Lower leg skin (tissue), 4 donors: ENCODE measurements at places on chromosomes 6 and 20. TPM values are rescaled to one million over a fixed set of nuclear protein-coding genes. Genes with fewer than 3 reads are reported as not detected.

- no peak for DNase-seq
Measured at GRCh38 chr6:138218449-138218848, at the start of gene PBOV1. TSS of gene PBOV1 (minus strand) at chr6:138218491. CDS start at chr6:138218395, 96 bp downstream.

- DNase-seq: no peak
Measured at GRCh38 chr20:17449031-17449430, 82.1 kb downstream of the BFSP1 start.

DNA sequence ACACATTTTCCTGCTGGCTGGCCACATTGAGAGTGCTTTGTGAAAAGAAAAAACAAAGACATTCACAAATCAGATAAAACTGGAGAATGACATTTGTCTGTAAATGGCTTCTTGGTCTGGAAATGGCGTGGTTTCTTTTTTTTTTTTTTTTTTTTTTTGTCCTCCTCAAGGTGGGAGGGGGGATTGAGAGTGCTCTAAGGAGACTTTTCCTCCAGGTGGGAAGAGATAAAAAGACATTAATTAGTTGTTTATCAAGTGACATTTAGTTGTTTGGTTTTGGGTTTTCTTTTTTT lies 40.4 kb downstream of the GNAS start:
- DNase-seq: no peak

DNA sequence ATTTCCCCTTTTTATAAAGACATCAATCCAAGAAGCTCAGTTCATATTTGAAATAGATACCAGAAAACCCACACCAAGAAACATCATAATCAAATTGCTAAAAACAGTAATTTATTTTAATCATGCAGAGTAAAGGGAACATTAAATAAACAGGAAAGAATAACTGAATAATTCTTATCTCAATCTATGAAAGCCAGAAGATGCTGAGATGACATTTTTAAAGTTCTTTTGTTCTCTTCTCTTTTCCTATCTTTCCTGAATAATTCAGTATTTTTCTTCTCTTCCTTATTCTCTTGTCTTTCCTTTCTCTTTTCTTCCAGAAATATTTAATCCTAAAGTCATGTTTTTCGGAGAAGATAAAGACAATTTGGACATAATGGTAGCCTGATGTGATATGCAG lies 259.0 kb upstream of the OPRM1 start:
- DNase-seq: no peak

GRCh38 chr6:17716221-17716620 lies 9.5 kb upstream of the NUP153 start:
- no peak for DNase-seq

BMP5 gene
- total RNA-seq: not detected

- DNase-seq: no peak
Measured at GRCh38 chr20:37229357-37229756, 32.3 kb downstream of the GHRH start.

GRCh38 chr6:95693108-95693507 lies 115.8 kb downstream of the MANEA start:
- DNase-seq: no peak

GRCh38 chr20:42986143-42986773 lies 203.4 kb downstream of the PTPRT start:
- no peak for DNase-seq

- DNase-seq: no peak
Measured at GRCh38 chr6:34004706-34005105, 141.2 kb downstream of the GRM4 start.

DNA sequence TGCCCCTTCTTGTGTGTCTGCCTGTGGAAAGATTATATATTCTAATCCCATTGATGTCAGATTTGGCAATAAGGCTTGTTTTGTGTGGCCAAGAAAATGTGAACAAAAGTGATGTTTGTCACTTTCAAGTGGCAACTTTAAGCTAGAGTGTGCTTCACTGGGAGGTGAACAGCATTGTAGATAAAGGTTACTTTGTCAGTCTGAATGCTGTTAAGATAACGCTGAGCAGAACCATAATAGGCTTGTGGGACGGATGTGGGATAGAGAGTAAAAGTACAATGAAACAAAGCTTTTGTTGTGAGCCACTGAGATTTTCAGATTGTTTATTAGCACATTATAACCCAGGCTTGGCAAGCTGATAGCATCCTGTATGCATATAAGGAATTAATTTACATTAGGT lies 303.8 kb upstream of the MAN1A1 start:
- no peak for DNase-seq

DNA sequence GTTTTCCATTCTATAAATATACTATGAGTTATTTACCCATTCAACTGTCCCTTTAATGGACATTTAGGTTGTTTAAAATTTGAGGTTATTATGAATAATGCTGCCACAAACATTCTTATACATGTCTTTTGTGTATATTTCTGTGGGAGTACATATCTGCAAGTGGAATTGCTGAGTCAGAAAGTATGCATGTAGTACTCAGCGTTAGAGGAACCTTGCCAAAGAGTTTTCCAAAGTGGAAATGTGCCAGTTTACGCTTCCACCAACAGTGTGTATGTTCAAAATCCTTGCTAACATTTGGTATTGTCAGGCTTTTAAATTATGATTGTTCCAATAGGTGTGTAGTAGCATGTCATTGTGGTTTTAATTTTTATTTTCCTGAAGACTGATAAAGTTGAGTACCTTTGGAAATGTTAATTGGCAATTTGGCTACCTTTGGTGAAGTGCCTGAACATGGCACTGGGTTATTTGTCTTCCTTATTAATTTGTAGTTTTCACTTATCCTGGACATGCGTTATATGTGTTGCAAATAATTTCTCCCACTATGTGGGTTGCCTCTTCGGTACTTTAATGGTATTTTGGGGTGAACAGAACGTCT lies 341.2 kb downstream of the CD83 start:
- no peak for DNase-seq

DNA sequence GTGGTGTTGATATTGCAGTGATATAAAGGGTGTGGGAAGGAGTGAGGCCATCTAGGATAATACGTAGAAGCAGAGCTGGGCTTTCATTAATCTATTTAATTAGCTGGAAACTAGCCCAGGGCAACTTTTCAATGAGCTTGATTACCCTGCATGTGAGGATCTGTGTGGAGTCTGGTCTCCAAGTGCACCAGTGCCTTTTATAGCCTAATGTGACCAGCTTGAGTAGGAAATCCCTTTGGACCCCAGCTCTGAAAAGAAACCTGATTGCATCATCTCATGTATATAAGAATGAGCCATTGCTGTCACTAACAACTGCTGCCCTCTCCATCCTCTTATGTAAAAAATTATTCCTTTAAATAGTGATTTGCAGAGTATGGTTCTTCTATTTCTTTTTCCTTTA lies 72.6 kb downstream of the CD109 start:
- DNase-seq: no peak

DNA sequence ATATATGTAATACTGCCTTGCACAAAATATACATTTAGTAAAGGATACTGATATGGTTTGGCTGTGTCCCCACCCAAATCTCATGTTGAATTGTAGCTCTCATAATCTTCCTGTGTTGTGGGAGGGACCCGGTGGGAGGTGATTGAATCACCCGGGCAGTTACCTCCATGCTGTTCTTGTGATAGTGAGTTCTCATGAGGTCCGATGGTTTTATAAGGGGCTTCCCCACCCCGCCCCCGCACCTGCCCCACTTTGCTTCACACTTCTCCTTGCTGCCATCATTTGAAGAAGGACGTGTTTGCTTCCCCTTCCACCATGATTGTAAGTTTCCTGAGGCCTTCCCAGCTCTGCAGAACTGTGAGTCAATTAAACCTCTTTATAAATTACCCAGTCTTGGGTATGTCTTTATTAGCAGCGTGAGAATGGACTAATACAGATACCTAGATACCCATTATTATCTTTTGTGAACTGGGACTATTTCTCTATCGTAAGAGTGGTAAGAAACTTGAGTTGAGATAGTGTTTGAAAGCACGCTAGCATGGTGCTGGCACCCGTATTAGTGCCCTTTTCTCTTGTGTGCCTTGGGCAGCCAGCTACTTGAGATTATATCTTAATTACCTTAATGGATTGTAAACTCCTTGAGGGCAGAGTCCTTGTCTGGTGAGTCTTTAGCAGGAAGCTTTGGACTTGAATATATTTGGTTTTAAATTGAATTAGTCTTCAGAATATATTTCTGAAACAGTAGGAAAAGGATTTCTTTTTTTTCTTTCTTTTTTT lies 25.6 kb downstream of the TOP1 start:
- no peak for DNase-seq

GRCh38 chr6:68087399-68088133 lies 547.5 kb upstream of the ADGRB3 start:
- DNase-seq: no peak

SNX14 gene
- total RNA-seq: 52.0 TPM

WFDC12 gene
- total RNA-seq: 5.0 TPM

DNA sequence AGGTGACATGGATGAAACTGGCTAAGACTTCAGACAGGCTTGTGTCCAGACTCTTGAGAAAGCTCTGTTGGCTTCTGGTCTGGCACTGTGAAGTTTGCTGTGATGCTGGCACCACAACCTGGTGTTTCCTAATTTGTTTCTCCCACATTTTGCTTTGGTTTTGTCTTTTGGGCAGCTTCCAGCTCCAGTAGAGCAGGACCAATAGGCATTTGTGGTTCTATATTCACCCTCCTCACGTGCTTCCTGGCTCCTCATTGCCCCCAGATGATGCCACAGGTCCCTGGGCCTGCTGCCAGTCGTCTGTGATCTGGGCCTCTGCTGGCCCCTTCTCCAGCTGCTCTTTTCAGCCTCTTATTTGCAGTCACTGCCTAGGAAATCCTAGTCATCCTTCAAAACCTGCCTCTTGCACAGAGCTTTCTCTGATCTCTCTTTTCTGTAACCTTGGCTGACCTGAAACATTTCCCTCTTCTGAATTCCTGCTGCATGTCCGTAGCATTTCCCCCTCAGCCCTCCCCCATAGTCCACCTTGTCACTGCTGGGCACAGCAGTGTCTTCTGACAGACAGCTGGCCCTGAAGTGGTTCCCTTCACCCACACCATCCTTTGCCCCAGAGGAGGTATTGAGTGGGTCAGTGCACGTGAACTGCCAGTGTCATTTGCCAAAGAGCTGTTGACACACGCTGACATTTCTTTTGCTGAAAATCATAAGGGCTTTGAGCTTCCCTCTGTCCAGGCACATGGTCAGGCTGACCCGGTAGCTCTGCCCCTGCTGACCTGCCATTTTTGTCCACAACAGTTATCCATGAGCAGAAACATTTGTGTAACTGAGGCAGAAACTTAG lies 63.0 kb downstream of the PTPN1 start:
- no peak for DNase-seq

GRCh38 chr20:16462711-16463110 lies 110.5 kb downstream of the KIF16B start:
- no peak for DNase-seq

GRCh38 chr20:57560554-57561355 lies at the start of gene PCK1:
TSS of gene PCK1 (plus strand) at chr20:57561110. CDS start at chr20:57561412, 302 bp downstream.
- no peak for DNase-seq

DNA sequence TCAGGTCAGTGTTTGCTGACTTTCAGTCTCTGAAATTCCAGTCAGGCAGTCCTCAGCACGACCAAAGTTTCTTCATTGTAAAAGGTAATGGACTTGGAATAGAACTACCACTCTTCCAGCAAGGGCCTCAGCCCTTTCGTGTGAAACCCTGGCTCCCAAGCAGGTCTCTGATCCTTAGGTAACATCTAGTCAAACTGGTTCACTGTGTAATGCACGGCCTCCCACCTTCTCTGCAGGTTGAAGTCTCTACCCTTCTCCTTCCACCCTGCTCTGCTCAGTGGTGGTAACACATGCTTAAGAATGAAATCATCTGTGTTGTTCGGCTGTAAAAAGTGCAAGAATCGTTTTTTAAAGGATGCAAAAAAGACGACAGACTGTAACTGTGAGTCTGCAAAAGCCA lies 287.2 kb upstream of the POU3F2 start:
- DNase-seq: no peak

DNA sequence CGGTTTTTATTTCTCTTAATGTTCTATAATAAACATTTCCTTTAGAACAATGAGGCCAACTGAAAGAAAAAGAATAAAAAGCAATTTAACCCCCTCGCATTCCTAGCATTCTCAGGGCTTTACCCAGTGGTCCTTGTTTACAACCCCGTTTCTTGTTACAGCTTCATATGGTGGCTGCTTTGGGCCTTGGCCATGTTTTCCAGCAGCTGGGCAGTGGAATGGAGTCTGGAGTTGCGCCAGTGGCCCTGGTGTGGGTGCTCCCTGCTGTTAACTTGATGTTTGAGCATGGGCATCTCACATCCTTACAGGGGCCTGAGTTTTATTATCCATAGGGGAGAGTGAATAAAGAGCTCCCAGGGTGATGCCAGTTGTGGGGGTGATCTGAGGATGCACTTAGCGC lies 18.8 kb downstream of the EFCAB8 start:
- DNase-seq: no peak

PMEPA1 gene
- total RNA-seq: 4.3 TPM

- no peak for DNase-seq
Measured at GRCh38 chr6:79246891-79247290, 12.4 kb upstream of the HMGN3 start.

DNA sequence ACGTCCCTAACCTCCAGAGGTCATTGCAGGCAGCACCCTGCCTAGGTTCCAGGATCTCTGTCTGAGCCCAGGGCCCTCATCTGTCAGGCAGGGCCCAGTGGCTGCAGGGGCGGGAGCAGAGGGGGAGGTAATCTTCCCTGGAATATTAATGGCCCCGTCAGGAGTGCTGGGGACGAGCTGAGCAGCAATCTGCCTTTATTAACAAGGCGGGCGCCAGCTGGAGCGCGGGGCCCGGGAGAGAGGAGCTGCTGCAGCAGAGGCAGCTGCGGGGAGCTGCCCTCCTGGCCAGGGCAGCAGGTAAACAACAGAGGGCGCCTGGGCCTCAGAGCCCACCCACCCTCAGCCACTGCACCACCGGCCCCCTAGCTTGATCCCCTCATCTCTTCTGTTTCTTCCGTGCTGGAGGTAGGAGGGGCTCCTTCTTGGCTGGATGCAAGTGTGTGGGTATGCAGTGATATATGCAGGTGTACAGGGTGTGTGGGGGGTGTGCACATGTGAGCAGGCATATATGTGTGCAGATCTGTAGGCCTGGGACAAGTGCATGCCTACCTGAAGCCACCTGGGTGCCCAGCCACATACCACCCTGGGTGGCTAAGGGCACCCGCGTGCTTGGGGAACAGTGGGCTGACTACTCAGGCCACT lies 131.8 kb upstream of the MLN start:
- DNase-seq: no peak

AVP gene
- not detected for total RNA-seq

DNA sequence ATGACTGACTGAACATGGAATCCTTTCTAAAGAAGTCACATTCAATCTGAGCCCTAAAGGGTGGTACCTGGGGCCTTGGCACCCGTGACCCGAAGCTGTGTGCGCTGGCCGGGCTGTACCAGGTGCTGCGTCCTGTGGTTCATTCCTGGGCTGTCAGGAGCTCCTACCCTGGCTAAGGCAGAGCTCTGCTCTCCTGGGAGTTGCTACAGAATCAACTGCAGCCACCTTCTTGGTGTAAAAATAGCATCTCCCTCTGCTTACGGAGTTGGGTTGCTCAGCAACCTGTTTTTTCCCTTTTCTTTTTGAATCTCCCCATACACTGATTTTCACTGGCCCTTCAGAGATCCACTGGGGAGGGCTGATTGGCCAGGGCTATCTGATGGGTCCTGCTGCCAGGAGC lies 236.6 kb upstream of the PDE10A start:
- DNase-seq: no peak

DNA sequence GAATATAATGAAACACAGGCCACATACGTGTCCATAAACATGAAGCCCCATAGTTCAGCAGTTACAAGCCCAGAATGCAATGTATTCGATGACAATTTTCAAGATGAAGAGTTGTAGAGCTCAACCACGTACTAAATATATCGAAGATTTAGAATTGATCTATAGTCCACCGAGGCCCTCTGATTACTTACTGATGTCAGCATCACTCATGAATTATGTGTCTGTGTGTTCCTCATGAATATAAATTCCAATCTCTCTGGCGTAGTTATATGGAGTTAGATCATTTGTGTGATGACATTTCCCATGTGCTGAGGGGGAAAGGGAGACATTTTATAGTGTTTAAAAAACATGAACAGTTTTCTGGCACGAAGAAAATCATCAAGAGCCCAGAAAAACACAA lies 97.5 kb downstream of the PFDN4 start:
- DNase-seq: no peak
